Esophagus squamous epithelium (tissue), 5 donors: ENCODE measurements at places on chromosomes 12 and 14.

GRCh38 chr12:105214148-105214547, 21.8 kb downstream of the APPL2 start:
- no peak for DNase-seq

GRCh38 chr12:87930033-87930432, 99.2 kb downstream of the C12orf50 start:
- DNase-seq = no peak

DNA sequence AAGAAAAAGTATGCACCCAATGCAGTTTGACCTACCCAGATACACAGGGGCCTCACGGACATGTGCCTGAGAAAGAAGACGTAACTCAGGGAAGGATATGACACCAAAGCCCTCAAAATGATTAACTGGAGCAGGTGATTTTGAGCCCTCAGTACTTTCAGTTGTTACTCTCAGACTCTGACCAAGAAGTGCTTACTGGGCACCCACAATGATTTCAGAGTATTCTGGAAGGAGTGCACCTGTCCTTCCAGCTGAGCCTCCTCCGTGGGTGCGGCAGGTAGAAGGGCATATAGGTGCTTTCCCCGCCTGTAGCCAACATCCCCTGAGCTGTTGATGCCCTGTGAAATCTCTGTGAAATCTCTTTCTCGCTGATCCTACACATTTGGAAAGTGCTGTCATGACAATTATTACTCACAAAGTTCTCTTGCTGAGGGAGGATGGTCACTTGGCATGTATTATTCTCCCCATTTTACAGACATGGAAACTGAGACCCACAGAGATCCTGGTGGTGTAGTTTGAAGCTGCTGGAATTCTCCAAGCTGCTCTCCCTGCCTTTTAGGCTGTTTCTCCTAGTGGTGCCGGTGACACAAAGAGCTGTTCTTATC, 154.3 kb upstream of the CCND2 start:
- no peak for DNase-seq

GRCh38 chr14:91335191-91336092, 82.2 kb downstream of the CCDC88C start:
- DNase-seq = no peak

DNA sequence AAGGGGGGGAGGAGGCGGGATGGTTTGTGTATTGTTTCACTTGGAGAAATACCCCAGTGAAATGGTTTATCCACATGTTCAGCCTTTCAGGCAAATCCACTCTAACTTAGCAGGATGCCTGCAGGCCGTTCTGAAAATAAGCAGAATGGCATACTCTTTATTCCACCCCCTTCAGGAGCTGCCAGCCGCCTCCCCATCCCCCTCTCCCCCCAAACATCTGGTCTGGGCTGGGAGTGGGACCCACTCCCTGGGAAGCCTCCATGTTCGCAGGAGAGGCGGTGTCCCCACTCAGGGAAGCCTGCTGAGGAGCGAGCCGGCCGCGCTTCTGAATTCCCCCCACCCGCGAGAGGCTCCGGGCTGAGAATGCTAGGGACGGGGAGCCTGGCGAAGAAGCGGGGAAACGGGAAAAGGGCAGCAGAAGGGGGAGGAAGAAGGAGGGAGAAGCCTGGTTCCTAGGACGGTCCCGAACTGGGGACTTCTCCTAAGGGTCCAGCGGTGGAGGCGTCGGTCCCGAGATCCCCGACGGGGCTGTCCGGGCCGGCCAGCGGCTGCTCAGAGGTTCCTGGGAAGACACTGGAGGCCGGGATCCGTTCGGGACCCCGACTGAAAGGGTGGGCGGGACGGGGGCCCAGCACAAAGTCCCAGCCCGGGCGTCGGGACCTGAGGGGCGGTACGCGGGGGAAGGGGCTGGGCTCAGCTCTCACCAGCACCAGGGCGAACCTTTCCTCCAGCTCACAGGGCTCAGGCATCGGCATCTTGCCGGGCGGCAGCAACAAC, 666 bp downstream of the FMNL3 start:
- DNase-seq = no peak
